ENCODE measurements at places on chromosomes 11 and 22.

- DNase-seq, result no peak
Measured at GRCh38 chr22:29275167-29275566, 7.1 kb downstream of the EWSR1 start.

DNA sequence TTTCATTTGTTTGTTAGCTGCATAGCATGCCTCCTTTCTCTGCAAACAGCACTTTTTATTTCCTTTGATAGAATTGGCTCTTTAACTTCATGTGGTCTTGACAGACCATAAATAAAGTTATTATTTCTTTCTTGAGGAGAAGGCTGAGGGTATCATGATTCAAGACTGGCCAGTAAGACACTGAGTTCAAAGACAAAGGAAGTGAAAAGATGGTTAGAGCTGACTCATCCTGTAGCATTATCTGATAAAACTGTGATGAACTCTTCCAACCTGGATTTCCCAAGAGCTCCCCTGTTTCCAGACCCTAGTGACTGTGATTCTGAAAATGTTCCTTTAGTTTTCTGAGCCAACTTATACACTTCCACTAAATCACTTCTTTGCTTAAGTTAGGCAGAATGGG, 179.3 kb upstream of the FAT3 start:
- no peak for DNase-seq

DNA sequence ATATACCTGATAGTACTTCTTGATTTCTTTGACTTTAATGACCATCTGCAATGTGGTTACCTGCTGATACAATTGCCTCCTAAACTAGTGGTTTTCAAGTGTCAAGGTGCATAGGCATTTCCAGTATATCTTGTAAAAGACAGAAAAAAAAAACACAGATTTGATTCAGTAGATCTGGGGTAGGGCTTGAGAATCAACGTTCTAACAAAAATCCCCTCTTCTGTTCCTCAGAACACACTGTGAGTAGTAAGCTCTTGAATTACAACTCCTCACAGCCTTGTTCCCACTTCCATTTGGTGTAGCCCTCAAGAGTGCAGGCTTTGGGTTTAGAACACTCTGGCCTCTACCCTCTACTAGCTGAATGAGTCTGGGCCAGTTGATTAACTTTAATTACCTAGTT, 78.0 kb upstream of the CTSC start:
- no peak for DNase-seq

DNA sequence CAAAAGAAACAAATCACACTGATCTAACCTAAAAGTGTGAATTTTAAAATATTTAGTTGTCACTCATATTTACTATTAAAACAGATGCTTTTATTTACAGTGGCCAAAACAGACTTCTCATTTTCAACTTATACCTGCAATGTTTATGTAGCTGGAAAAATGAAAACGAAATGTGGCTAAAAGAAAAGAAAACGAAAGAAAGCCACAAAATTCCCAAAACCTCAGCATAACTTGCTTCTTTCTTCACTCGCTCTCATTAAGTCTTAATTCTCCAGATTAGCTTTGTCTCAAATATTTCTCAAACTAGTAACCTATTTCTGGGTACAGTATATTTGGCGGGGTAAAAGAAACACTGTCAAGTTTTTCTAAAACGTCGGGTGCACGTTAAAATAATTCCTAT, 693 bp downstream of the CSTF3 start:
- no peak for DNase-seq

- DNase-seq, result peak; percentile 53
Measured at GRCh38 chr11:201966-202365, 5.2 kb downstream of the BET1L start.

DNA sequence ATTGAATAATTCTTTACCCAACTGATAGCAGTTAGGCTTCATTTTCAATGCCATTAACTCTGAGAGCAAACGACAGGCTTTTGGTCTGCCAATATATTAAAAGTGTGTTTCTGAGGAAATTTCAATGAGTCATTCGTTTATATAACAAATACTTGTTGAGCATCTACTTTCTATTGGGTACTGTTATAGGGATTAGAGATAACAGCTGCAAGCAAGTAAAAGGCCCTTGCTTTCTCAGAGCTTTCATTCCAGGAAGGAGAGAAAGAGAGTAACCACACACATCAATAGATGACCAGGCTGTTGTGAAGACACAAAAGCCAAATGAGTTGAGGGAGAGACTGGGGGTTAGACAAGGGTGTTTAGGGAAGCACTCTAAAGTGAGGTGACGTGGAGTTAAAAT, 35.7 kb downstream of the CD44 start:
- no peak for DNase-seq

DNA sequence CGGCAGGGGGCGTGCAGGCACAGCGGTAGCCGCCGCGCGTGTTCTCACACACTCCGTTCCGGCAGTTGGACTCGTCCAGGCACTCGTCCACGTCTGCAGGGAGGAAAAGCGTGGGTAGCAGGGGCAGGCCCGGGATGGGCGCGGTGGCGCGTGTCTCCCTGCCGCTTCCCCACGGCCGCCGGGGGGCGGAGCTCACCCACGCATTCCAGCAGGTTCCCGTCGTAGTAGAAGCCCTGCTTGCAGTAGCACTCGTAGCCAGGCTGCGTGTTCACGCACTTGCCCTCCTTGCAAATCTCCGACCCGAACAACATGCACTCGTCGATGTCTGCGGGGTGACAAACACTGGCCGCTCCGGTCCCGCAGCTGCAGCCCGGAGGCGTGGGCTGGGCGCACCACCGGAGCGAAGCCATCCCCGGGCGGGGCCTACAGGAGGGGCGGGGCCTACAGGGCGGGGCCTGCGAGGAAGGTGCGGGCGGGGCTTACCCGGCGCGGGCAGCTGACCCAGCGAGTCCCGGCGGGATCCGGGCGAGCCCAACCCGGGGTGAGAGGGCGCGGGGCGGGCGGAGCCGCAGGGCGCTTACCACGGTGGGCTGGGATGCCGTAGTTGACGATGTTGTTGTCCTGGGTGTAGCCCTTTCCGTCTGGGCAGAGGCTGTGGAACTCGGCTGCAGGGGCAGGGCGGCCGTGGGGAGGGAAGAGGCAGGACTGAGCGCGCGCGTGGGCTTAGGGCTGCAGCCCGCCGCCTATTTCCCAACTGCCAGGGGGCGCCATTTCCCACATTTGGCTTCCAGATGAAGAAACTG, 15.6 kb downstream of the SCYL1 start:
- peak; percentile 91 for DNase-seq

- DNase-seq, result no peak
Measured at GRCh38 chr11:68213135-68213515, at the start of gene KMT5B. KMT5B (minus strand) TSS chr11:68213296; CDS start chr11:68190076, 23,220 bp downstream.

- DNase-seq, result no peak
Measured at GRCh38 chr11:122773781-122774266, 64.5 kb upstream of the CRTAM start.
